ENCODE measurements at places on chromosomes 3 and 15. TPM values are rescaled to one million over a fixed set of nuclear protein-coding genes. Genes with fewer than 3 reads are reported as not detected.

GPR160 gene
- total RNA-seq, result 6.2 TPM

ANKRD34C gene
- not detected for total RNA-seq

ITIH4 gene
- total RNA-seq, result 5.5 TPM

SLC38A3 gene
- not detected for total RNA-seq

PRICKLE2 gene
- total RNA-seq, result not detected

DMXL2 gene
- total RNA-seq, result 4.2 TPM

RARB gene
- total RNA-seq, result not detected

TRPM1 gene
- total RNA-seq, result not detected

GHSR gene
- not detected for total RNA-seq

NMD3 gene
- 73.0 TPM for total RNA-seq

DAZL gene
- total RNA-seq, result not detected

Data from activated CD8-positive, alpha-beta T cell treated with anti-CD3 and anti-CD28 coated beads for 36 hours (primary cell).